ENCODE measurements at places on chromosomes 1 and 21.

- DNase-seq: no peak
Measured at GRCh38 chr1:94819945-94820746, at the start of gene SLC44A3. Gene SLC44A3 (plus strand): TSS chr1:94820357. CDS start chr1:94820452, 95 bp downstream.

GRCh38 chr1:239011382-239011781, 375.0 kb upstream of the CHRM3 start:
- DNase-seq: no peak

DNA sequence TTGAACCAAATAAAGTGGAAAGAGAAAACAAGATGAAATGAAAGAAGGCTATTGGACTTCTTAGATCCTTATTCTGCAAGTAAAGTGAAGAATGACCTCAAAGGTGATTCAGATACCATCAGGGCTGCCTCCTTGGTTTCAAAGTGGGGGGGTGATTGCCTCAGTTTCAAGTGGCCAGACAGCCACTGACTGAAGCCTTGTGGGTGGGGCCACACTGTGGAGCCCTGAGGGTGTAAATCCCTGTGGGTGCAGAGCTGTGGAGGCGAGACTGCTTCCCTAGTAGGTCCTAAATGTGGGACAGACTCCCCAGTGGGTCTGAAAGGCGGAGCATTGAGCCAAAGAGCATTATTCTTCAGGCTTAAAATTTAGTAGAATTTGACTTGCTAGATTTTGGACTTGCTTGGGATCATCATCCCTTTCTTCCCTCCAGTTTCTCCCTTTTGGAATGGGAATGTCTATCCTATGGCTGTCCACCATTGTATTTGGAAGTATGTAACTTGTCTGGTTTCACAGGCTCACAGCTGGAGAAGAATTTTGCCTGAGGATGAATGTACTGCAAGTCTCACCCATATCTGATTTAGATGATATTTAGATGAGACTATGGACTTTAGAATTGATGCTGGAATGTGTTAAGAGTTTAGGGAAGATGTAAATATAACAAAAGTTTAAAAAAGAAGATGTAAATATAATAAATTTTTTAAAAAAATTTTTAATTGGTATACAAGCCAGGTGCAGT, 71.6 kb upstream of the SOX13 start:
- DNase-seq: no peak

DNA sequence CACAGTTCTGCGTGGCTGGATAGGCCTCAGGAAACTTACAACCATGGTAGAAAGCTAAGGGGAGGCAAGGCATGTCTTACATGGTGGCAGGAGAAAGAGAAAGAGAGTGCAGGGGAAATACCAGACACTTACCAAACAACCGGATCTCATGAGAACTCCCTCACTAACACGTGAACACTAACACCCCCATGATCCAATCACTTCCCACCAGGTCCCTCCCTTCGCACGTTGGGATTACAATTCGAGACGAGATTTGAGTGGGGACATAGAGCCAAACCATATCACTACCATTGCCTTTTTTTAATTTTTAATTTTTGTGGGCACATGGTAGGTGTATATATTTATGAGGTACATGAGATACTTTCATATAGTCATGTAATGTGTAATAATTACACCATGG, 23.8 kb upstream of the PPP1R8 start:
- DNase-seq: no peak

GRCh38 chr1:181704546-181704945, 221.2 kb downstream of the CACNA1E start:
- no peak for DNase-seq

- DNase-seq: no peak
Measured at GRCh38 chr1:64555947-64556346, 86.0 kb downstream of the CACHD1 start.

DNA sequence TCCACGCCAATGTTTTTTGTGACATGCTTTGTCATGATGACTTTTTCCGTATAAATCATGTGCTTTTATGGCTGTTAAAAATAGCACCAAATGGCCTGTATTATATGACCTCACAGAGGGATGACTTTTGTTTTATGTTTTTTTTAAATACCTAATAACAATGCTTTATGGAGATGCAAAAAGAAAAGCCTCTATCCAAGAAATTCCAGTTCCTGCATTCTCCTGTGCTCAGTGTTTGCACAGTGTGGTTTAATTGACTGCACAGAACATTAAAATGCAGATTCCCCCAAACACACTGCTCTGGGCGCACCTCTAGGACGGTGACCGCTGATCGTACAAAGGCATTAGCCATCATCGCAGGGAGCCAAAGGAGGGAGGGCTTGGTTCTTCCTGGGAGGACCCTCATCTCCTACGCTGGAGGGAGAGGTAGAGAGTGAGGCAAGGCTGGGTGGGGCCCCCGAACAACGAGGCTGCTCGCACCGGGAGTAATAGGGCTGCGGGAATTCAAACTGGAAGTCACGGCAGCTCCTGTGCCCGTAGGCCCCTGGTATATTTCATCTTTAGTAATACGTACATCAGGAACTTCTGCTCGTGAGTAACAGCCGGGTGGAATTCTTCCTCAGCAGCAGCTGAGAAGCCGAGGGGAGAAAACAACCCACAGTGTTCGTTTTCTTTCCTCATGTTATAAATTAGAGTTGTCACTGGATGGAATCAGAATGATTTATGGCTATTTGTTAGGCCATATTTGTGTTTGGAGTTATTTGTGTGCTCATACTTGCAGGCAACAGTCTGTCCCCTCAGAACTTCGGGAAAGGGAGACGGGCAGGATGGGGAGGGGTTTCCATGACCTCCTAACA, 465.6 kb downstream of the CAMTA1 start:
- DNase-seq: no peak

DNA sequence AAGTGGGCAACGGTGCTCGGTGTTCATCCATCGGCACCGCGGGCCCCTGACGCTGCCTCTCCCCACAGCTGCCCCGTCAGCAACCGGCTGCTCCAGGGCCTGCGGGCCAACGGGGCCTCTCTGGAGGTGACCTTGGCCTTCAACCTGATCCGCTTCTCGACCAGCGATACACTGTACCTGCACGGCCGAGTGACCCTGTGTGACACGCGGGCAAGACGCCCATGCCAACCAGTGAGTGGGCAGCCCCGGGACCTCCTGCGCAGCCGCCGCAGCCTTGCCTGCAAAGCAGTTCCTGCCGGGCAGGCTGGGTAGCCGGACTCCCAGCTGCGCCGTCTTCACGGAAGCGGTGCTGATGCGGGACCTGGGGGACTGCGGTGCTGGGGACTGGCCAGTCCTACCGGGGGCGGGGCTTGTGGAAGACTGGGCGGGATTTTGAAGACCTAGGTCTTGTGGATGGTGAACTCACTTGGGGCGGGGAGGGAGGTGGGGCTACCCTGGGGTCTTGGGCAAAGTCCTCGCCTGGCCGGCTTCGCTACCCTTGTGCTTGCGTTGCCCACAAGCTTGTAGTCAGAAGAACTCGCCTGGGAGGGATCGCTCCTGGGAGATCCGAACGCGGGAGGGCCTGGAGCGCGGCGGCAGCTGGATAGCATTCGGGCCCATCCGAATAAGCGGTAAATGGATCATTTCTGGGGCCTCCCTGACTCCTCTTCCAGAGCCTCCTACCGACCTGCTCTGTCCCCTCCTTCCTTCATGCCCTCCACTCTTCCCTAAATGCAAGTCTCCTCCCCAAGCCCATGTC, 8.8 kb upstream of the CEP85 start:
- DNase-seq: no peak

DNA sequence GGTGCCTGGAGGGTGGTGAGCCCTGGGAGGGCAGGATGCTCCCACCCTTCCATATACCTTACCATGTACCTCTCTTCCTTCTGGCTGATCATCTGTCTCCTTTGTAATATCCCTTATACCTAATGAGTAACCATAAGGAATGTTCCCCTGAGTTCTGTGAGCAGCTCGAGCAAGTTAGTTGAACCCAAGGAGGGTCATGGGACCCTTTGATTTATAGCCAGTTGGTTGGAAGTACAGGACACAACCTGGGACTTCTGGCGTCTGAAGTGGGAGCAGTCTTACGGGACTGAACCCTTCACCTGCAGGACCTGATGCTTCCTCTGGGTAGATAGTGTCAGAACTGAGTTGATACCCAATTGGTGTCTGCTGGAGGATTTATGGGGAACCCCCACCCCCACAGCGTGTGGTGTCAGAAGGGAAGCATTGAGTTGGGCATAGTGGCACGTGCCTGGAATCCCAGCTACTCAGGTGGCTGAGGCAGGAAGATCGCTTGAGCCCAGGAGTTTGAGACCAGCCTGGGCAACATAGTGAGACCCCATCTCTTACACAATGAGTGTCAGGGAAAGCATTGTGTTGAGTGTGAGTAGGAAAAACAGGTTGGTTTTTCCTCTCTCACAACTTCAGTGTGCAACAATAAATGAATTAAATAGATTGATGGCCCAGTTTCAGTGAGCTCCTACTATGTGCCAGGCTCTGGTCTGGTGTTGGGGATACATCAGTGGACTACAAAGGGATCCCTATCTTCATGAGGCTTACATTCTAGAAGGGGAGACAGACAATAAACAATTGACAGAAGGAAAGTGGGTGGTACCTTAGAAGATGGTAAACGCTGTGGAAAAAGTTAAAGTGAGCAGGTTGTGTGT, 16.0 kb downstream of the DNAJC16 start:
- DNase-seq: no peak

DNA sequence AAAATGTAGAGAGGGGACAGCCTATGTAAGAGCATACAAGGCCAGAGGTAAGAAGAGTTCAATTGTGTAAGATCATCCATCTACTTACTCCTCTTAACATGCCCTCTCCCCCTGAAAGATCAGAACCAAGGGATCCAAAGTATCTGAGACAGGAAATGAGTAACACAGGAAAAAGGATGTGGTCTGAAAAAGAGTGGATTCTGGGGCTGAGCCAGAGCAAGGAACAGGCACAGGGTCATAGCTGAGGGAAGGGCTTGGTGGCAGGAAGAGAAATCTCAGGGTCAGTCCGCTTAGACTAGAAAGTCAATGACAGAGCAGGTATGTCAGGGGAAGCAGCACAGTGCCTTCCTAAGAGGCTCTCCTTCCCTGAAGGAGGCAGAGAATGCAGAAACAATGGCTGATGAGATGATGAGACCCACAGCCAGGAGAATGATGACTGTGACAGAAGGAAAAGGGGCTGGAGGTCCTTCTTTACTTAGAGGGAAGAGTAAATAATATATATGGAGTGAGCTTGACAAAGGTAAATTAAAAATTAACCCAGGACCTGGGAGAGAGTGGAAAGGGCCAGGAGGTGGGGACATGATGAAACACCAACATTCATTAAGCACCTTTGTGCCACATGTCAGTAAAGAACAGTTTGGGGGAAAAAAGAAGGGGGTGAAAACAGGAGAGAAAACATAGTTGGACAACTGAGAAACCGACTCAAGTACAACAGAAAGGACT, 26.2 kb upstream of the A3GALT2 start:
- DNase-seq: no peak

DNA sequence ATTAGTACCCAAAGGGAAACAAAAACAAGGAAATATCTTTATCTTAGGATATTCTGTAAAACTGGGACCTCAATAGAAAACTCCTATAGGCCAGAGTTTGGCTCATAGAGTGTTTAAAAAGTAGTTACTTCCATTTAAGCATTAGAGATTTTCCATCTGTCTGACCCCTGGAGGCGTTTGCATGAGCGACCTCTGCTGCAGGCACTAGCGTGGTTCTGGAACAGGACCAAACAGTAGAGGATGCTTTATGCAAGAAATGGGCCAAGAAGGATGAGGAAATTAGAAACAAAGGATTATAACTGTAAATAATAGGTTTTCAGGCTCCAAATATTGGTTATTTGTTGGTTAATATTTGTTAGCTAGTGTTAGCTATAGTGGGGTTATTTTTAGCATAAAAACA, 5.7 kb downstream of the ZBTB40 start:
- no peak for DNase-seq

GRCh38 chr1:185734929-185735700, 924 bp downstream of the HMCN1 start:
- no peak for DNase-seq

GRCh38 chr1:20137055-20137454, 2.1 kb upstream of the PLA2G2F start:
- DNase-seq: no peak
